ENCODE measurements at places on chromosomes 13 and 19. TPM values are rescaled to one million over a fixed set of nuclear protein-coding genes. Genes with fewer than 3 reads are reported as not detected.

The OSCAR gene
- 0.22 TPM for polyA plus RNA-seq

The IGFL2 gene
- polyA plus RNA-seq, result not detected

The WDR87 gene
- polyA plus RNA-seq, result not detected

The TMEM221 gene
- polyA plus RNA-seq, result 0.05 TPM

The ZNF628 gene
- polyA plus RNA-seq, result 0.12 TPM
